Left hindlimb (tissue), 1 donor: ENCODE measurements at places on chromosomes 5 and 9.
A peak's percentile ranks its signal among the peaks of the same experiment; 100 is the strongest.

DNA sequence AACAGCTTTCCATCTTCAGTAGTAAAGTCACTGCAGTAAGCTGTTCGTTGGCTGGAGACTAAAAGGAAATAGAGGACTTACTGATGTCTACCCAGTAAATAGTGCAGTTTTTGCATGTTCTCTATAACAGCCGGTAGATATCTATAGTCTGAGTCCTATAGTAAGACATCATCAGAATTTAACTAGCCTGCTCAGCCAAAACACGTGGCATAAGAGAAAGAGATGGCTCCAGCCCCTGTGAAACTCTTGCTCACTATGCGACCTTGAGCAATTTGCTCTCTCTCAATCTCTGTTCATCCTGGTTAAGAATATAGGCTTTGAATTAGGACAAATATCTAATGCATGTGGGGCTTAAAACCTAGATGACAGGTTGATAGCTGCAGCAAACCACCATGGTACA, 201.6 kb upstream of the PAPPA start:
- no peak for DNase-seq

DNA sequence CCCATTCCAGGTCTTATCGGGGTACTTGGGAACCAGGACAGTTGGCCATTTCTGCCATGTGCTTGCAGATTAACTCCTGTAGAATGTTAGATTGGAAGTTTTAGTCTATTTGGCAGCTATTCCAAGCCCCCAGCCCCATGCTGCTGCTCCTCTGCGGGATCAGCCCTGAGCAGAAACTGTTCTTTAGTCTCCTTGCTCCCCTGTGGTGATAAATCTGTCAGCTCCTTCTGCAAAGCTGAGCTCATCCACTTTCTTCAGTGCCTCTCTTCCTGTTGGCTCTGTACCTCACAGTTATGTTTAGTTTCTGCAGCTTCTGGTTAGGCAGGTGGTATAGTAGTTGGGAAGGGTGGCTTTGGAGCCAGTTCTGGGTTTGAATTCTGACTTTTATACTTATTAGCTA, 170.4 kb downstream of the GRIA1 start:
- no peak for DNase-seq

DNA sequence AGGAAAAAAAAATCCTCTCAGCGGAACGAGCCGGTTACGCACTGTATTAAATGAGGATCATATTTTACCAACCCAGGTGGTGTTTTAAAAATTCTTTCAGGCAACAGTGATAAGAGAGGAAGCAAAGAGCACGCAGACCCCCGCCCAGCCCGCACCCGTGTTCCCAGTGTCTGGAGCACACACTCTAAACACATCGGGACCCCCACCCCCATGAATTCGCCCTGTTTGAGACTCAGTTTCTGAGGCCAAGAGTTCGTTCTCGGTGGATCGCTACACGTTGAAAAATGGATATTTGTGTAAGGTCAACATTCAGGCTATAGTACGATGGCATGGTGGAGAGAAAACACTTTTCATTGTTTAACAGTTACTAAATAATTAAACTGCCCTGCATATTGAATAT, 196.3 kb downstream of the MEF2C start:
- DNase-seq = no peak

DNA sequence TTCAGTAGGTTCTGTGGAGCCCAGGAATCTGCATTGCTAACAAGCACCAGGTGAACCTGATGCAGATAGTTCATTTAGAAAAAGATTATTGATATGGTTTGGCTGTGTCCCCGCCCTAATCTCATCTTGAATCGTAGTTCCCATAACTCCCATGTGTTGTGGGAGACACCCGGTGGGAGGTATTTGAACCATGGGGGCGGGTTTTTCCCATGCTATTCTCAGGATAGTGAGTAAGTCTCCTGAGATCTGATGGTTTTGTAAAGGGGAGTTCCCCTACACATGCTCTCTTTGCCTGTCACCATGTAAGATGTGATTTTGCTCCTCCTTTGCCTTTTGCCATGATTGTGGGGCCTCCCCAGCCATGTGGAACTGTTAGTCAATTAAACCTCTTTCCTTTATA, 212.0 kb downstream of the RAB3C start:
- no peak for DNase-seq

- no peak for DNase-seq
Measured at GRCh38 chr5:52928689-52929088, 60.5 kb upstream of the ITGA2 start.

GRCh38 chr5:135242866-135243555, 156.0 kb downstream of the MACROH2A1 start:
- peak; percentile 59 for DNase-seq

DNA sequence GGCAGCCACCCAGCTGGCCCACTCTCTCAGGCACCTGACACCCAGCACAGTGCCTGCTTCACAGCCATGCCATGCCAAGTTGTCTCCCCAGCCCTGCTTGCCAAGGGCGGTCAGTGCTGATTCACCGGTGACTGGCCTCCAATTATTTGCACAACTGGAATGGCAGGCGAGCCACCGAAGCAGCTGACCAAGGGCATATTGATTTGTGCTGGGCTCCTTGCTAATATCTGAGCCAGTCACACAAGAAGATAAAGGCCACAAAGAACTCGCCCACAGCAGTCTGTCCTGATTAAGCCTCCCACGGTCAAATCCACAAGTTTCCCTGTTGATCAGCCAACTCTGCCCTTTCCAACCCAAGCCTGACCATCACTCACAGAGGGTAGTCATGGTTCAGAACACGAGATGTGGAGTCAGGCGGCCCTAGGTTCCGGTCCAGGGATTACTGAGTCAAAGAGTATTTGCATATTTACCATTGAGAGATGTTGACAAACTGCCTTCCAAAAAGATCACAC, 6.4 kb upstream of the EEIG1 start:
- DNase-seq = no peak

DNA sequence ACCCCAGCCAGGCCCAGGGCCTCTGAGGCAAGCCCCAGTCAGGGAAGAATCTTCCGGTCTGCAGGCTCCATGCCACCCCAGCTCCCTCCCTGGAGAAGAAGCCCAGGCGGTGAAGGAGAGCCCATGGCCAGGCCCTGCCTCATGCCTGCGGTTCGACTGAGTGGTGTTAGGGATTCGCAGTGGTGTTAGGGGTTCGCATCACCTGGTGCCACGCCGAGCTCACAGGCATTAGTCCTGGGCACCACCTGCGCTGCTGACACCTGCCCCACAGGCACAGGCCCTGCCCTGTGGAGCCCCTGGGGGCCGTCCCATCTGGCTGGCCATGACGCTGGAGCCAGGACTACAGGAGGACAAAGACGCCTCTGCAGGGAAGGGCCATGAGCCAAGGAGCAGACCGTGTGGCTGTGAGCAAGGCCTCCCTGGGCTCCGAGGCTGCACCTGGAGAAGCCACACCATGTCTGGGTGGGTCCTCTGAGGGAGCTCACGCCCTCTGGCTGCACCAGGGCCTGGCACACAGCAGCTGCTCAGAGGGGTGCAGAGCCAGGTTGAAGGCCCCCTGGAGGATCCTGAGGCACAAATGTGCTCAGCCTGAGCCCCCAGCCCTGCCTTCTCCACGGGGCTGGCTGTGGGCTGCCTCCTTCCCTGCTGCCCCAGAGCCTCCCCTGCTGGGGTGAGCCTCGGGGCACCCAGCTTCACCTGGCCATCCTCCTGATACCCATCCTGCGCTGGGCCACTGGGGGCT, 27.6 kb upstream of the RNF130 start:
- DNase-seq = no peak

- no peak for DNase-seq
Measured at GRCh38 chr5:140094889-140095288, 19.0 kb upstream of the PURA start.

DNA sequence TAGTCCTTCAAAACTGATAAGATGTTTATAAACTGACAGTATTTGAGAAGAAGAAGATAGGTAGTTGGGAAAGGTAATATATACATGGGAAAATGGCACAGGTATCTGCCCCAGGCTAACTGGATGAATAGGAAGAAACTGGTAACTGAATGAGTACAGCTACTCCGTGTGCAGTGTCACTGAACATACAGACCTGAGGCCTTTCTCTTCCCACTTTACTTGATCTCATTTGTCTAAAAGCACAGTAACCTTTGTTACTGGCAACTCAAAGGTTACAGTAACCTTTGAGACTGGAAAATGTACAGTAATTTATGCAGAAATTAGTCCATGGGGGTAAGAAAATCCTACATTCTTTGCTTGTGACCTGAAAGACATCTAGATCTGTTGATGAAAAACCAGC, 735.0 kb upstream of the RIOK2 start:
- no peak for DNase-seq
